Esophagus muscularis mucosa (tissue), 4 donors: ENCODE measurements at places on chromosomes 3 and 15.

- DNase-seq: no peak
Measured at GRCh38 chr3:71428841-71429596, 154.5 kb downstream of the FOXP1 start.

GRCh38 chr15:81152339-81152738 lies 18.3 kb downstream of the CFAP161 start:
- DNase-seq: peak; percentile 47

- no peak for DNase-seq
Measured at GRCh38 chr3:123122525-123123315, 55.9 kb downstream of the PDIA5 start.

GRCh38 chr3:172259111-172259541 lies 189.1 kb downstream of the GHSR start:
- DNase-seq: no peak

GRCh38 chr3:184561913-184562877 lies 610 bp downstream of the EPHB3 start:
- no peak for DNase-seq

GRCh38 chr3:50518436-50518835 lies 15.0 kb upstream of the CACNA2D2 start:
- no peak for DNase-seq
